Ovary (tissue), 10 donors: ENCODE measurements at places on chromosomes 1 and 21. TPM values are rescaled to one million over a fixed set of nuclear protein-coding genes. Genes with fewer than 3 reads are reported as not detected.

Gene SYT14
- 0.45 TPM for total RNA-seq

GRCh38 chr1:201510734-201511133 lies 3.8 kb upstream of the CSRP1 start:
- DNase-seq, result no peak

GRCh38 chr1:209265301-209265700 lies 318.2 kb upstream of the CAMK1G start:
- DNase-seq, result no peak

DNA sequence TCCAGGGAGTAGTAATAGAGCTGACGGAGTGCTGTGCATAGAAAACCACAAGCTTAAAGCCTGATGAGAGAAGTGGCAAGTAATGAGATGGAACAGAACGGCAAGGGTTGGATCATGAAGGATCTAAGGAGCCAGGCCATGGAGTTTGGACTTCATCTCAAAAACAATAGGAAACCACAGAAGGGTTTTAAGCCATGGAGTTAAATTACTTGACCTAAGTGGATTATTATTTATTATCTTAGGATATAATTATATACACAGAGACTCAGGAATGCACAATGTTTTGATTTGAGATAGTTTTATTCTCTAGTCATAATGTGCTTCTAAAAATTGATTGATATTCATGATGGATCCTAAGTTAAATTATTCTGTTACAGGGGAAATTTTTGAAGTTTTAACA lies 242.4 kb downstream of the PLPP3 start:
- DNase-seq, result no peak

- no peak for DNase-seq
These were observed 176.6 kb downstream of the GIPC2 start for GRCh38 chr1:78222225-78222959.

GRCh38 chr1:182473556-182473955 lies 23.6 kb downstream of the RGSL1 start:
- DNase-seq, result no peak

- DNase-seq, result no peak
These were observed 35.4 kb downstream of the MIA3 start for GRCh38 chr1:222653178-222653827.
